ENCODE measurements at places on chromosomes 7 and 10.
A peak's percentile ranks its signal among the peaks of the same experiment; 100 is the strongest.

- H3K4me1 ChIP-seq, result no peaks in the 10 kb centered on the region
- DNase-seq, result no peak
- no peak overlapping the region for H3K4me3 ChIP-seq
- no peak overlapping the region for H3K27ac ChIP-seq
Observed at GRCh38 chr10:63921908-63922467, 400.8 kb downstream of the REEP3 start.

- no peak overlapping the region for H3K27ac ChIP-seq
- DNase-seq, result peak; percentile 38
- H3K4me1 ChIP-seq, result peaks cover 9% of the 10 kb centered on the region
- H3K27me3 ChIP-seq, result peaks cover 44% of the 10 kb centered on the region
- no peaks in the 10 kb centered on the region for H3K36me3 ChIP-seq
Observed at GRCh38 chr10:70053841-70054288, 1.2 kb downstream of the MACROH2A2 start.

DNA sequence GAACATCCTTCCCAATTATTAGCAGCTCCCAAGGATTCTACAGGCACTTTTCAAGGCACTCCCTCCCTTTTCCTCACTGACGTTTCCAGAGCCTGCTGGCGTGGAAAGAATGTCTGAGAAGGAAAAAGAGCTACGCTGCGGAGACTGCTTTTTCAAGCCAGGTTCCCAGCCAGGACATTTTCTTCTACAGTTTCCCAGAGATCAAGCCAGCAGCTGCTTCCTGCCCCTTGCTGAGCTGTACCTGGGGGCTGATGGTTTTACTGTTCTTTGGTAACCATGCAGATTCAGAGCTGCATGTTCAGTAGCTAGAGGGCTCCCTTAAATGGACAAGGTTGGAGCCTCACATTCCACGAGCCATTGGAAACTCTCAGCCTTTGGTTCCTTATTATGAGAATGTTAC is 133.4 kb downstream of the EVX1 start:
- no peak overlapping the region for H3K4me3 ChIP-seq
- no peaks in the 10 kb centered on the region for H3K4me1 ChIP-seq
- H3K27me3 ChIP-seq, result peaks cover 18% of the 10 kb centered on the region
- no peaks in the 10 kb centered on the region for H3K36me3 ChIP-seq
- no peak overlapping the region for H3K27ac ChIP-seq

- H3K27me3 ChIP-seq, result peaks cover 47% of the 10 kb centered on the region
- DNase-seq, result peak; percentile 31
- H3K4me1 ChIP-seq, result peaks cover 10% of the 10 kb centered on the region
- H3K27ac ChIP-seq, result no peak within 1 kb of the TSS
- H3K4me3 ChIP-seq, result peak within 1 kb of the TSS; percentile 43
Observed at GRCh38 chr7:116499168-116500077, at the start of gene CAV2. Gene CAV2, plus strand, starts transcription at chr7:116499738. Its CDS starts 44 bp downstream, at chr7:116499782.

DNA sequence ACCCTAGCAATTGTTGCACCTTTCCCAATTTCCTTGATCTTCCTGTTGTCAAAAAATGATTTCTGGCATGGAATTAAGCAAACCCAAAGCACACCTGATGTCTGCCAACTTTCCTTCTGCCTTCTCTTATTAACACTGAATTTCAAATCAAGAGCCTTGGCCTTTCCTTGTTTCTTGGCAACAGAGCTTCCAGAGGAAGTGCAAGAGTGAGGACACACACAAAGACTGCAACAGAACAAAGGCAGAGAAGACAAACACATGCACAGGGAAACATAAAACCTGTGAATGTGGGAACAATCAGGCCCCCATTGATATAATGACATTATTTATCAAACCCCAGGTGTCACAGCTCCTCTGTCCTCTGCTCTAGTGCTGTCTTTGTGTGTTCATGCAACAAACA is 73.0 kb upstream of the IL6 start:
- H3K4me1 ChIP-seq, result no peaks in the 10 kb centered on the region
- peaks cover 19% of the 10 kb centered on the region for H3K27me3 ChIP-seq
- no peaks in the 10 kb centered on the region for H3K36me3 ChIP-seq
- H3K4me3 ChIP-seq, result no peak overlapping the region
- no peak overlapping the region for H3K27ac ChIP-seq

DNA sequence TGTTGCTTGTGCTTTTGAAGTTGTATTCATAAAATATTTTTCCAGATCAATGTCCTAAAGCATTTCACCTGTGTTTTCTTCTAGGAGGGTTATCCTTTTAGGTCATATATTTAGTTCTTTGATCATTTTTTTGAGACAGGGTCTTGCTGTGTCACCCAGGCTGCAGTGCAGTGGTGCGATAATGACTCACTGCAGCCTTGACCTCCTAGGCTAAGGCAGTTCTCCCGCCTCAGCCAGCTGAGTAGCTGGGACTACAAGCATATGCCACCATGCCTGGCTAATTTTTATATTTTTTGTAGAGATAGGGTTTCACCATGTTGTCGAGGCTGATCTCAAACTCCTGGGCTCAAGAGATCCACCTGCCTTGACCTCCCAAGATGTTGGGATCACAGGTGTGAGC is 315.8 kb upstream of the KAT6B start:
- H3K27ac ChIP-seq, result no peak overlapping the region
- no peak overlapping the region for H3K4me3 ChIP-seq
- peaks cover 65% of the 10 kb centered on the region for H3K36me3 ChIP-seq
- no peak for DNase-seq

DNA sequence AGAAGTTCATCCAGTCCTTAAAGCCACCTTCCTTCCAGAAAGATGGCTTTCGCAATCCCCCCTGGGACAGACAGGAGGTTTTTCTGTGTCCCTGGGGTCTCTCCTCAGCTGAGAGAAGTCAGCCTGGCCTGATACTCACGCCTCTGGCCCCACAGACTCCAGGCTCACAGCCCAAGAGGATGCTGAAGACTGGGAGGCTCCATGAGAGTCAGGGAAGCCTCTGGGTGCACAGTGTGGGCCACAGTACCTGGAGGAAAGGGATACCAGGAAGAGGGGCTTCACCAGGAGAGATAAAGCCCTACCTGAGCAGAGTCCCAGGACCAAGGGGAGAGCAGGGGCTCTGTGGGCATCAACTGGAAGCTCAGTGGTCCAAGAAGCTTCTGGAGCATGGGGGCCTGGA is 324.4 kb downstream of the GRID1 start:
- H3K4me3 ChIP-seq, result no peak overlapping the region
- peaks cover 21% of the 10 kb centered on the region for H3K27me3 ChIP-seq
- DNase-seq, result no peak
- H3K27ac ChIP-seq, result no peak overlapping the region
- peaks cover 11% of the 10 kb centered on the region for H3K4me1 ChIP-seq

GRCh38 chr10:85607043-85607695 is 759.4 kb downstream of the GRID1 start:
- H3K4me3 ChIP-seq, result no peak overlapping the region
- H3K4me1 ChIP-seq, result peaks cover 31% of the 10 kb centered on the region
- H3K36me3 ChIP-seq, result no peaks in the 10 kb centered on the region
- no peak for DNase-seq
- H3K27me3 ChIP-seq, result no peaks in the 10 kb centered on the region

DNA sequence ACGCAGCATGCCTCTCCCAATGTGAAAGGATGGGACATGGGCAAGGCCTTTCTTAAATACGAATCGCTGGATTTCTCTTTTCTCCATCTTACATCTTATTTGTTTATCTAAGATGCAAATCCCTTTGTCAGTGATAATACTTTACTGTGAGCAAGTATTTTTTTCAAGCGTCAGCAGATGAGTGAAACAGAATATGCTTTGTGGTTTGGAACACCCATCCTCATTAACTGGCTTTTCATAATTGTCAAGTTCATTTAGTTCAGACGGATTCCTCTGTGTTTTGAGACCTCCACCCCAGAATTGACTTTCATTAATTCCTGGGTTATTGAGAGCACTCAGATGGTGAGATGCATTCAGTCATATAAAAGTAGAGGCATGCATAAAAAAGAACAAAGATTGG is 149.8 kb downstream of the NSUN6 start:
- peaks cover 4% of the 10 kb centered on the region for H3K4me1 ChIP-seq
- H3K27me3 ChIP-seq, result peaks cover 6% of the 10 kb centered on the region
- no peak for DNase-seq
- H3K4me3 ChIP-seq, result no peak overlapping the region
- H3K36me3 ChIP-seq, result no peaks in the 10 kb centered on the region

Measured in activated CD4-positive, alpha-beta T cell treated with anti-CD3 and anti-CD28 coated beads for 36 hours (primary cell).